Activated naive CD8-positive, alpha-beta T cell treated with anti-CD3 and anti-CD28 coated beads, Interleukin-2, amount 10 ng/mL, durations not matched to agents 7 days and 5 days (primary cell): ENCODE measurements at places on chromosomes 5 and 9. TPM values are rescaled to one million over a fixed set of nuclear protein-coding genes. Genes with fewer than 3 reads are reported as not detected.

The S100Z gene
- 1.9 TPM for total RNA-seq

The CA9 gene
- total RNA-seq = 0.86 TPM

- DNase-seq = no peak
Observed at GRCh38 chr5:19172926-19173470, 815.0 kb downstream of the CDH18 start.

The LMAN2 gene
- 110 TPM for total RNA-seq

DNA sequence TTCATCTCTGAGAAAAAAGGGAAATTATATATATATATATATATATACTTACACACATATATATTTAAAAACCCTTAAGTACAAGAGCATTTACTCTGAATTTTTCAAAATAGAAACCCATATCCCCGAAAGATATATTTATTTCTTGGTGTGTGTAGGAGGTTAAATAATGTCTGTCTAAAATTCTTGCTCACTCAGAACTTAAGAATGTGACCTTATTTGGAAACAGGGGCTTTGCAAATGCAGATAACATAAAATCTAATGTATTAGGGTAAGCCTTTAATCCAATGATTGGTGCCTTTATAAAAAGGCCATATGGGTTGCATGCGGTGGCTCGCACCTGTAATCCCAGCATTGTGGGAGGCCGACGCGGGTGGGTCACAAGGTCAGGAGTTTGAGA is 517.3 kb upstream of the TLE4 start:
- DNase-seq = no peak

DNA sequence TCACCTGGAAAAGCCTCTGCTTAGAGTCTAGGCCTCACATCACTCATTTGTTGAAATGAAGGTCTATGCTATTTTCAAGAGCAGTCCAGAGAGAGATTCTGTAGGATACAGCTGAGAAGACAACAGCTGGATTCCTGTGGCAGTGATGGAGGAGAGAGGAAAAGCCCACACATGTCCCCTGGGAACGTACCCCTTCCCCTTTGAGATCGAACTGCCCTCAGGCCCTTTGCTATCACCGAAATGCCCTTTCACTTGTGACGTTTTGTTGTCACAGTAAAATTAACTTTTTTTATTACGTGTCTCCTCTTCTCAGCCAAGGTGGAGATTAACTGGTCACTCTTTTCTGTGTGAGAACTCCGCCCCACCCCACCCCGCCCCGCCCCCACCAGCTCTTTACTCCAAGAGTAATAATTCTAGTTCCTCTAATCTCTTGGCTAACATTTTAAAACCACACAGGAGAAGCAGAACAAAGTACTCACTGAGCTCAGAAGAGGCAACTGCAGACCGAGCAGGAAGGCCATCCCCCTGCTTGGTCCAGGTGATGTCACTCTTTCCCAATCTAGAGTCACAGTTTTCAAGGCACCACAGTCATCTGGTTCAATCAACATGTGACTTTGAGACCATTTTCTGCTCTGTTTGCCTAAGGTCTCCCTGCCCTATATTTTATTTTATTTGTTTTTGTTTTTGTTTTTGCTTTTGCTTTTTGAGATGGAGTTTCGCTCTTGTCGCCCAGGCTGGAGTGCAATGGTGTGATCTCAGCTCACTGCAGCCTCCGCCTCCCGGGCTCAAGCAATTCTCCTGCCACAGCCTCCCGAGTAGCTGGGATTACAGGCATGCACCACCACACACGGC is 105.6 kb downstream of the SUSD1 start:
- DNase-seq = no peak

DNA sequence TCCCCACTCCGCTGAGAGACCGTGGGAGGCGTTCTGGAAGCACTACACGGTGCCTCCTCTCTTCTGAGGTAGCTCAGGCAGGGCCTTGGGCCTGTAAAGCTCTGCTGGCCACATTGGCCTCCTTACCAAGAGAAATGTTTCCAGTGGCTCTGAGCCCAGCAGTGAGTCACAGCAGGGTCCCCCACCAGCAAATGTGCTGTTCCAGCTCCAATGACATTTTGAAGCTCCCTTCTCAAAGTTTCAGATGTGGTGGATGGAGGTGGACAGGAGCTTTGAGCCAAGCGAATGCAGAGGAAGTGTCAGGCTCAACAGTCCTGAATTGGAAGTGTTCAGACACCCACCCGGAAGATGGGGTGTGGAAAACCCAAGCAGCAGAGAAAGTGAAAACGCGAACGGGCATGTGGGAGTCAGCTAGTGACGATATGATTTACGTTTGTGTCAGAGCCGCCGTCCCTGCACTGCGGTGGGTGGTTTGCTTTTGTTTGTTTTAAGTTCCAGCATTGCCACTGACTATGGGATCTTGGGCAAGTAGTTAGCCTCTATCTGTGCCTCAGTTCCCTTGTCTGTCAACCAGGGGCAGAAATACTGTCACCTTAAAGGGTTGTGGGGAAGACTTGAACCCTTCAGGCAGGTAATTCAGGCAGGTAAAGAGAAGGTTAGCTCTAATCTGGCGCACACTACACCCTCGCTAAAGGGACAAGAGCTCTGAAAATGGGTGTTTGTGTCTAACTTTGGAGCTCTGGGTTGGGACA is 38.2 kb downstream of the C5orf15 start:
- peak; percentile 56 for DNase-seq
